ENCODE measurements at places on chromosomes 12 and 14.

DNA sequence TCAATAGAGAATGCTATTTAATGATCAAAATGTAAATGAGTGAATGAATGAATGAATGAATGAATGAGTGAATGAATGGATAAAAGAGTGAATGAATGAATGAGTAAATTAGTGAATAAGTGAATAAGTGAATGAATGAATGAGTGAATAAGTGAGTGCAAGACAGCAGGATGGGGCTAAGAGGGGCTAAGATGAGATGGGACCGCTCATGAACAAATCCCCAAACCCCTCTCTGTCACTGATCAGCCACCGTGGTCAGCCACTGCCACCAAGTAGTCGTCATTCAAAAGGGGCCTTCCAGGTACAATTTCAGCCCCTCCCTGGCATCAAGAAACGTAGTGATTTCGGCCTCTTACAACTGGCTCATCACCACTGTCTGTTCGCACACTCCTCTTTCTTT, 79.2 kb downstream of the BCL11B start:
- DNase-seq = no peak

DNA sequence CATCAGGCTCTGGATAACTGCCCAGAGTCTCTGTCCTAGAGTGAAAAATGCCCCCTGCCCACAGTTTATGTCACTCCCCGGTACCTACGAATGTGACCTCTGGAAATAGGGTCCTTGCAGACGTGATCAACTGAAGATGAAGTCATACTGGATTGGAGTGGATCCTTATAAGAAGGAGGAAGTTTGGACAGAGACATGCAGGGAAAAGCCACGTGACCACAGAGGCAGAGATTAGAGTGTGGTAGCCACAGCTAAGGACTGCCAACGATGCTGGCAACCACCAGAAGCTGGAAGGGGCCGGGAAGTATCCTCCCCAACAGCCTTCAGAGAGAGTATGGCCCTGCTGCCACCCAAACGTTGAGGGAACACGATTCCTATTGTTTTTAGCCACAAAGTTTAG, 101.2 kb upstream of the NCOR2 start:
- DNase-seq = no peak

DNA sequence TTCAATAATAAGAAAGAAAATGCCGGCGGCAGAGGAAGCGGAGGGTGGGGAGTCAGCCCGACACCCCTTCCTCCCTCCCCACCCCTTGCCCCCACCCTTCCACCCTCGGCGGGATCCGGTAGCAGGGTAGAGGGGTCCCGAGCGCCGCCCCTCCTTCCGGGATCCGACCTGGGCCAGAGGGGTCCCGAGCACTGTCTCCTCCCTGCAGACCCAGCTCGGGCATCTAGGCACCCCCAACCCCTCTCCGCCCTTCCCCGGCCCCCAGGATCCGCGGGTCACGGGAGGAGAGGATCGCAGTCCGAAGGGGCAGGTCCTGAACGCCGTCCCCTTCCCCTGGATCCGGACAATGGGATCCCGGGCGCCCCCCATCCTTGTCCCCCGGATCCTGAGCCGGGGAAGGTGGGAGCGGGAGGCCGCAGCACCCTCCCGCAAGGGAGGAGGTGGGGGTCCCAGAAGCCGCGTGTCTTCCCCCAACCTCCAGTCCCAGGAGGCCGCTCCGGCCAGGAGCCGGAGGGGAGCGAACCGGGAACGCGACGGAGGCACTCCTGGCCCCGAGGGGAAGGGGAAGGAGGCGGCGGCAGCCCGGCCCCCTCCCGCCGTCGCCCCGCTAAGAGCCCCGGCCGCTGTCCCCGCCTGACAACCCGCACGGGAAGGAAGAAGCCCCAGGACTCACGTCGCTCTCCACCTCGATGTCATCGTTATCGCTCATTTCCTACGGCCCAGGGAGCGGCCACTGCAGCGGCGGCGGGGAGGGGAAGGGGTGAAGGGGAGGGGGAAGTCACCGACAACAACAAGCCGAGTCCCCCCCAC, 481 bp downstream of the MAX start:
- peak; percentile 32 for DNase-seq

DNA sequence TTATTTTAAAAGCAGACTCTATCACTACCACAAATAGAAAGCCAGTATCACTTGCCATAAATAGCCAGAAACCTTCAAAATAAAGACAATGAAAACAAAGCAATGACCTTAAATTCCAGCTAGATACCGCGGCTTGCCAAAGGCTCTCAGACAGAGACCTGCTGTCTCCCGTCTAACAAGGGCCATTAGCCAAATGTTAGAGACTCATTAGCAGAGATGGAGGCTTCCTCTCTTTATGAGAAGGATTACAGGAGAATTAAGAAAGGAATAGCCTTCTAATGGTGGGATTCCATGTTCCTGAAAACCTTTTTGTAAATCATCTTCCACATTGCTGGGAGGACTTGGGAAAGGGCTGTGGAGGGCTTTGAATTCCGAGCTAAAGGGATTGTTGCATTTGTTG, 206.7 kb downstream of the AACS start:
- peak; percentile 91 for DNase-seq

GRCh38 chr14:48563489-48563888, 888.1 kb upstream of the MDGA2 start:
- DNase-seq = no peak
